ENCODE measurements at places on chromosomes 2 and 18.
A peak's percentile ranks its signal among the peaks of the same experiment; 100 is the strongest.

GRCh38 chr2:195367809-195368208 is 289.2 kb upstream of the SLC39A10 start:
- no peak for DNase-seq

DNA sequence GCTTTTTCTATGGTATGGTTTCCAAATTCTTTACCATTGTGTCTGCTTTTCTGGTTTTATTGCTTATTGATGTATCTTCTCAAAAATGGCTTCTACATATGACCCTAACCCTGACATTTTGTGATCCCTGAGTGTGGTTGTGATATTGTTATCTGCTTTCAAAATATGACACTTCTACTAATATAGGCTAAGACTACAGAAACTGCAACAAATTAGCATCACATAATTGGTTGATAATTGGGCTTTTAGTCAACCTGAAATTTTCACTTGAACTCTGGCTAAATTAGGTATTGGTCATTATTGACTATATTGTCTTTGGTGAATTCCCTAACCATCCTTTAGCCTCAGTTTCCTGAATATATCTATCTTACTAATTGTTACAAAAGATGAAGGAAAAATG is 246.1 kb downstream of the PIK3C3 start:
- DNase-seq: no peak

- DNase-seq: no peak
These were observed 5.8 kb downstream of the TSHZ1 start for GRCh38 chr18:75216212-75216910.

- no peak for DNase-seq
These were observed 13.2 kb downstream of the GPC1 start for GRCh38 chr2:240448387-240449274.

- DNase-seq: no peak
These were observed 107.9 kb downstream of the CDC42EP3 start for GRCh38 chr2:37563375-37564015.

DNA sequence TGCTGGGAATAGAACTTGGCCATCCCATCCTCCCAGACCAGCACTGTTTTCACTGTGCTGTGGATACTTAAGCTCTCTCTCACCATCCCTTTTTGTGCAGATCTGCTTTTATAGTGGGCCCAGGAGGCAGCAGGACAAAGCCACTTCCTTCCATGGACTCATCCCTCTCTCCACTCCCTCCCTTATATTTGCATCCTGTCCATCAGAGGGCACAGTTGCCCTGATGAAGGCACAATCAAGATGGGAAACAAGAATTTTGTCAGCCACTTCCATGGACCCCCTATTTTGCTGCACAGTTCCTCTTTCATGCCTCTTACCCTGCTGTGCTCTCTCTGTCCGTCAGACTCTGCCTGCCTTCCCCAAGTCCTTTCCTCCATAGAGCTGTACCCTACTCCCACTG is 338.7 kb downstream of the HRH4 start:
- DNase-seq: peak; percentile 37

DNA sequence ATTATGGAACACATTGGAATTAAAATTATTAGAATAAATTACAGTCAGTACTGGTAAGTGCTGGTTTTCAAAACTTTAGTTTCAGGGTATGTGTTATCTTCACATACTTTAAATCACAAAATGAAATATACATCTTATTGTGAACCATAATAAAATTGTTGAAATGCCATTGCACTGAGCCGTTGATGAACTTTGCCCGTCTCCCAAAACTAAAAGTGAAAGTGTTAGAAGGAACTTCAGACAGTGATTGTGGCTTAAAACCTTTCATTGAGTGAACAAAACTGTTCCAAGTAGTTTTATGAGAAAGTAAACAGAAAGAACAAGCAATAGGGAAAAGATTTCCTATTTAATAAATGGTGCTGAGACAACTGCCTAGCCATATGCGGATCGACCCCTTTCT is 811.6 kb downstream of the PLCL1 start:
- no peak for DNase-seq

GRCh38 chr2:105797298-105797819 is 52.6 kb downstream of the NCK2 start:
- no peak for DNase-seq

GRCh38 chr2:114714313-114714712 is 271.9 kb downstream of the DPP10 start:
- DNase-seq: peak; percentile 79

GRCh38 chr2:61478086-61478485 is 7.2 kb upstream of the USP34 start:
- no peak for DNase-seq

GRCh38 chr18:80171054-80171872 is 62.2 kb downstream of the ADNP2 start:
- peak; percentile 65 for DNase-seq

Data from neural progenitor cell (in vitro differentiated cells).